Kidney (tissue), 22 donors: ENCODE measurements at places on chromosomes 7 and 10. TPM values are rescaled to one million over a fixed set of nuclear protein-coding genes. Genes with fewer than 3 reads are reported as not detected.

DNA sequence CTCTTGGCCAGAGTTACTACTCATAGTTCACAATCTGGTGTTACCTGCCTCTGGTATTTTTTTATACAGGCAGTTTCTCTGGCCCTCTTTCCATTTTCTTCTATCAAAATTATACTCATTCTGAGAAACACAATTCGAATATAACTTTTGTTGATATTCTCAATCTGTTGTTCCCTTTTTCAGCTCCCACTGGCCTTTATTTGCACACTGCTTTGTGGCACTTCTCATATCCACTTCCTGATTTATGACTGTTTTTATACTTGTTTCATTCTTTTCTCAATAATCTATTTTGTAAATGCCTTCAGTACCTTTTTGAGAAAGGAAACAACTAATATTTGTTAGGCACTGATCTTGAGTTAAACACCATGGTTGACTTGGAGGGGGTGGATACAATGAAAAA lies 93.8 kb upstream of the HDAC9 start:
- H3K36me3 ChIP-seq = no peaks in the 10 kb centered on the region
- DNase-seq = no peak
- no peaks in the 10 kb centered on the region for H3K4me1 ChIP-seq
- no peaks in the 10 kb centered on the region for H3K27me3 ChIP-seq
- H3K4me3 ChIP-seq = no peak overlapping the region

GRCh38 chr10:58266003-58266825 lies 1.5 kb downstream of the IPMK start:
- no peak for DNase-seq
- H3K4me1 ChIP-seq = no peaks in the 10 kb centered on the region
- H3K27me3 ChIP-seq = no peaks in the 10 kb centered on the region
- peak overlapping the region; percentile 75 for H3K4me3 ChIP-seq
- peak overlapping the region; percentile 90 for H3K27ac ChIP-seq

- H3K4me3 ChIP-seq = no peak overlapping the region
- DNase-seq = no peak
- H3K27ac ChIP-seq = no peak overlapping the region
- H3K4me1 ChIP-seq = no peaks in the 10 kb centered on the region
Measured at GRCh38 chr10:69742356-69742695, 59.4 kb upstream of the COL13A1 start.

GRCh38 chr10:119225083-119225658 lies 17.8 kb downstream of the GRK5 start:
- H3K4me3 ChIP-seq = no peak overlapping the region
- H3K4me1 ChIP-seq = no peaks in the 10 kb centered on the region
- no peaks in the 10 kb centered on the region for H3K36me3 ChIP-seq

GRCh38 chr10:119348516-119349240 lies 141.3 kb downstream of the GRK5 start:
- no peaks in the 10 kb centered on the region for H3K36me3 ChIP-seq
- H3K4me3 ChIP-seq = no peak overlapping the region
- H3K27me3 ChIP-seq = no peaks in the 10 kb centered on the region
- H3K27ac ChIP-seq = no peak overlapping the region
- H3K4me1 ChIP-seq = no peaks in the 10 kb centered on the region

- no peaks in the 10 kb centered on the region for H3K36me3 ChIP-seq
- H3K27ac ChIP-seq = no peak overlapping the region
- DNase-seq = no peak
- no peak overlapping the region for H3K4me3 ChIP-seq
- peaks cover 7% of the 10 kb centered on the region for H3K4me1 ChIP-seq
Measured at GRCh38 chr7:116215551-116215950, 5.2 kb downstream of the TES start.

GRCh38 chr10:112424651-112425050 lies 22.1 kb downstream of the ZDHHC6 start:
- H3K4me3 ChIP-seq = no peak overlapping the region
- no peak overlapping the region for H3K27ac ChIP-seq
- no peaks in the 10 kb centered on the region for H3K27me3 ChIP-seq
- no peaks in the 10 kb centered on the region for H3K4me1 ChIP-seq
- DNase-seq = no peak
- no peaks in the 10 kb centered on the region for H3K36me3 ChIP-seq

GRCh38 chr7:157318015-157318706 lies 18.6 kb upstream of the DNAJB6 start:
- no peaks in the 10 kb centered on the region for H3K36me3 ChIP-seq
- H3K27me3 ChIP-seq = no peaks in the 10 kb centered on the region
- no peak overlapping the region for H3K27ac ChIP-seq
- no peak for DNase-seq
- no peaks in the 10 kb centered on the region for H3K4me1 ChIP-seq
- H3K4me3 ChIP-seq = no peak overlapping the region

- no peak overlapping the region for H3K27ac ChIP-seq
- H3K36me3 ChIP-seq = no peaks in the 10 kb centered on the region
- H3K4me1 ChIP-seq = no peaks in the 10 kb centered on the region
Measured at GRCh38 chr10:944034-944831, 12.7 kb upstream of the LARP4B start.

GRCh38 chr10:20809631-20810030 lies 87.5 kb downstream of the NEBL start:
- H3K36me3 ChIP-seq = no peaks in the 10 kb centered on the region
- no peak overlapping the region for H3K4me3 ChIP-seq
- H3K27me3 ChIP-seq = no peaks in the 10 kb centered on the region
- DNase-seq = no peak

- H3K27ac ChIP-seq = no peak overlapping the region
- no peaks in the 10 kb centered on the region for H3K36me3 ChIP-seq
- H3K27me3 ChIP-seq = no peaks in the 10 kb centered on the region
- H3K4me1 ChIP-seq = peaks cover 7% of the 10 kb centered on the region
Measured at GRCh38 chr10:102872163-102872562, 2.9 kb downstream of the AS3MT start.

DNA sequence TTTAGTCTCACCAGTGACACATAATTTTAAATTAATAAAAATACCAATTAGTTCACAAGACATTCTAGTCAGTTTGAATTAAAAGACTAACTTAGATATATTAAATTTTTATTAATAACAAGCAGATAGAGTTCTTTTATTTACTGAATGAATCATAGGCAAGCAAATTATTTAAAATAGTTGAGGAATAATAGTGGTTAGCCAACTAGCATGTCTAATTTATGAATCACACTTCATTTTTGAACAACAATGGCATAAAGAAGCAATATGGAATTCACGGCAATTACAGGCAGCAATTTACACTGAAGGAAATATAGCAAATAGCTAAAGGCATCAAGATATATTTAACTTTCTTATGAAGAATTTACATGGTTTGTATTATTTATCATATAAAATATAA lies 187.0 kb upstream of the SLC26A5 start:
- no peaks in the 10 kb centered on the region for H3K4me1 ChIP-seq
- no peak for DNase-seq
- H3K27ac ChIP-seq = no peak overlapping the region
- no peaks in the 10 kb centered on the region for H3K36me3 ChIP-seq
- no peaks in the 10 kb centered on the region for H3K27me3 ChIP-seq

DNA sequence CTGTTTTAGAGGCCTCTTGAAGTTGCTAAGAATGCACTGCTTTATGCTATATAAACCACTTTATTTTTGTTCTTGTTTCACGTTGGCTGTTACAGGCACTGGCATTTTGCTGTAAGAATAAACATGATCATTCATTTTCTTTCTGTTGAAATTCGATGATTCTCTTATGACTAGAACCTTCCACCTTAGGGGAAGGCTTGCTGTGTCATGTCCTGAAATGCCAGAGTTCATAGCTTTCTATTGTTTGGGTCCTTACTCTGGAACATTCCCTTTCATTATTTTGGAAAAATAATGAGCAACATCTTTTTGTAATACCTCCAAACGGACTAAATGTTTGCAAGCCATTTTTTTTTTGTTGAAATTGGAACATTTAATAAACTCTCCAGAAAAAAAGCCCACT lies 495.1 kb upstream of the POT1 start:
- H3K27me3 ChIP-seq = no peaks in the 10 kb centered on the region
- DNase-seq = no peak
- H3K36me3 ChIP-seq = no peaks in the 10 kb centered on the region

- H3K4me3 ChIP-seq = no peak overlapping the region
- DNase-seq = no peak
- H3K27me3 ChIP-seq = no peaks in the 10 kb centered on the region
Measured at GRCh38 chr7:2022737-2023250, 210.0 kb downstream of the MAD1L1 start.

GRCh38 chr7:18338910-18339523 lies 156.5 kb upstream of the HDAC9 start:
- H3K27me3 ChIP-seq = no peaks in the 10 kb centered on the region
- H3K27ac ChIP-seq = no peak overlapping the region
- H3K36me3 ChIP-seq = no peaks in the 10 kb centered on the region
- no peaks in the 10 kb centered on the region for H3K4me1 ChIP-seq
- DNase-seq = no peak

- H3K27me3 ChIP-seq = no peaks in the 10 kb centered on the region
- no peak overlapping the region for H3K4me3 ChIP-seq
- H3K4me1 ChIP-seq = no peaks in the 10 kb centered on the region
- H3K27ac ChIP-seq = no peak overlapping the region
Measured at GRCh38 chr7:22631730-22632129, 95.3 kb upstream of the IL6 start.

- no peaks in the 10 kb centered on the region for H3K36me3 ChIP-seq
- H3K4me3 ChIP-seq = no peak overlapping the region
- H3K27ac ChIP-seq = no peak overlapping the region
- H3K4me1 ChIP-seq = no peaks in the 10 kb centered on the region
- no peak for DNase-seq
- no peaks in the 10 kb centered on the region for H3K27me3 ChIP-seq
Measured at GRCh38 chr7:46610746-46611145, 689.7 kb upstream of the IGFBP3 start.

GRCh38 chr10:58897708-58898107 lies 278.7 kb upstream of the PHYHIPL start:
- H3K4me1 ChIP-seq = no peaks in the 10 kb centered on the region
- H3K27ac ChIP-seq = no peak overlapping the region
- no peaks in the 10 kb centered on the region for H3K36me3 ChIP-seq
- H3K4me3 ChIP-seq = no peak overlapping the region

GRCh38 chr7:90604383-90604782 lies 8.3 kb downstream of the CDK14 start:
- no peak overlapping the region for H3K4me3 ChIP-seq
- no peak for DNase-seq
- no peaks in the 10 kb centered on the region for H3K27me3 ChIP-seq
- H3K36me3 ChIP-seq = no peaks in the 10 kb centered on the region
- no peak overlapping the region for H3K27ac ChIP-seq

DNA sequence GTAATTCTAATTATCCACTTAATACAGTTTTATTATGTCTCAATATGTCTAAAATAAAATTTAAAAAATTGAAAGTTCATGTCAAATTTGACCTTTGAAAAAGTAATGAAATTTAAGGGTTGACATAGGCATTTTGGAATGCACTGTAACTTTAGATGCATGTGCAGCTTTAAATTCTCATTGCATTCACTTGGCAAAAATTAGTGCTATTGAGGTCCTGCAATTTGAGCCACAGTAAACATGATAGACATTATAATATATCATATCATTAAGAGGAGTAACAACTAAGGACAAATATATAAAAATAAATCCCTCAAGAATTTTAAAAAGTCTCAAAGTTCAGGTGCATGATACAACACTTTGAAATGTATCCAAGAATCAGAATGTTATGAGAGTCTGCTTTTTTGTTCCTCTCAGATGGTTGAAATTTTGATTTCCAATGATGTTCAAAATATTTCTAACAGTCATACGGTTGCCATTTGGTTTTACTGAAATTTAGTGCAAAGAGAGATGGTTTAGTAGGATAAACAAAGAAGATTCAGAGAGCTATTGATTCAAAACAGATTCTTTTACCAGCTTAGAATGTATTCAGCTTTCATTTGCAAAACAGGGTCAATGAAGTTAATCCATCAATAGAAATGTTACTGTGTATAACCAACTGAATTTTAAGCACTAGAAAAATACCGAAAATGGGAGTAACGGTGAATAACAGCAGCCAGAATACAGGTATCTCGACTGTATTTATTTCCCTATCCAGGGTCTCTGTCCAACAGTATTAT lies 71.8 kb downstream of the SEMA3A start:
- H3K36me3 ChIP-seq = no peaks in the 10 kb centered on the region
- no peak overlapping the region for H3K4me3 ChIP-seq
- H3K27me3 ChIP-seq = no peaks in the 10 kb centered on the region
- H3K27ac ChIP-seq = no peak overlapping the region
- H3K4me1 ChIP-seq = no peaks in the 10 kb centered on the region

The PBLD gene
- total RNA-seq = 33.5 TPM

The GIMAP6 gene
- total RNA-seq = 48.7 TPM

The BHLHA15 gene
- 3.1 TPM for total RNA-seq

The TMEM130 gene
- total RNA-seq = 5.0 TPM

The BAMBI gene
- 19.5 TPM for total RNA-seq

The C10orf71 gene
- total RNA-seq = not detected

The CYP3A7 gene
- total RNA-seq = not detected

The IFIT1 gene
- total RNA-seq = 16.9 TPM

The MET gene
- total RNA-seq = 225 TPM

The NANOS1 gene
- total RNA-seq = 1.1 TPM

The UBN2 gene
- 22.2 TPM for total RNA-seq

The GPNMB gene
- 60.6 TPM for total RNA-seq
